ENCODE measurements at places on chromosomes 13 and 19.
A peak's percentile ranks its signal among the peaks of the same experiment; 100 is the strongest.

GRCh38 chr13:47747901-47748300 is 253.2 kb downstream of the SUCLA2 start:
- no peak for DNase-seq

DNA sequence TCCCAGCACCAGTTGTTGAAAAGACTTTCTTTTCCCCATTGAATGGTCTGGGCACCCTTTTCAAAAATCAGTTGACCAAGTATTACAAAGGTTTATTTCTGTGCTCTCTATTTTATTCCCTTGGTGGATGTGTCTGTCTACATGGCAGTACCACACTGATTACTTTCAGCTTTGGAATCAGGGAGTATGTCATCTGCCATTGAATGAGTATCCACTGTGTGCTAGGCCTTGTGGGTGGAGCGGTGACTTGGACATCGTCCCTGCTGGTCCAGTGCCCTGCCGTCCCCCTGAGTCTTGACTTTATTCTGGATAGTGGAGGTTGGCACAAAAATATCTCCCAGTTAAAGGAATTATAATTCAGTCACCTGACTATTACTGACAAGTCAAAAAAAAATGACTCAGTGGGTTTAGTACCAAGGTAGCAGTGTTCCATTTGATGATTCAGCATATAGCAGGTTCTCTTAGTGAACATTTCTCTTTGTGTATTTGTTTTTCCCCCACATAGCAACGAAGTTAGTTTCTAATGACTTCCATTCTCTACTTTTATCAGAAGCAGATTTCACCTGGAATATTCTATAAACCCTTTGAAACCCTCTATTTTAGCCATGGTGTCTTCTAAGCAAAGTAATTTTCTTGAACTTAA is 3.9 kb downstream of the UPF3A start:
- no peak for DNase-seq

- no peak for DNase-seq
Measured at GRCh38 chr13:99738626-99739025, 232.9 kb downstream of the ZIC5 start.

GRCh38 chr19:3413796-3414327 is 47.5 kb downstream of the NFIC start:
- DNase-seq = no peak

DNA sequence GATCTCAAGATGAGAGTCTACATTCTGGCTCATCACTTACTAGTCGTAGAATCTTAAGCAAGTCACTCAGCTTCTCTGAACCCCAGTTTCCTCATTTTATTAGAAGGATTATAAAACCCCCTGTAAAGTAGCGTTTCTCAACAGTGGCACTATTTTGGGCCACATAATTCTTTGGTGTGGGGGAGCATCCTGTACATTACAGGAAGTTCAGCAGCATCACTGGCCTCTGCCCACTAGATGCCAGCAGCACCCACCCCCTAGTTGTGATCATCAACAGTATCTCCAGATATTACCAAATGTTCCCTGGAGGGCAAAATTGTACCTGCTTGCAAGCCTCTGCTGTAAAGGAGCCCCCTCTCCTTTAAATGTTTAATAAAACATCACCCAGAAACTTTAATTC is 22.6 kb downstream of the STARD13 start:
- DNase-seq = no peak

DNA sequence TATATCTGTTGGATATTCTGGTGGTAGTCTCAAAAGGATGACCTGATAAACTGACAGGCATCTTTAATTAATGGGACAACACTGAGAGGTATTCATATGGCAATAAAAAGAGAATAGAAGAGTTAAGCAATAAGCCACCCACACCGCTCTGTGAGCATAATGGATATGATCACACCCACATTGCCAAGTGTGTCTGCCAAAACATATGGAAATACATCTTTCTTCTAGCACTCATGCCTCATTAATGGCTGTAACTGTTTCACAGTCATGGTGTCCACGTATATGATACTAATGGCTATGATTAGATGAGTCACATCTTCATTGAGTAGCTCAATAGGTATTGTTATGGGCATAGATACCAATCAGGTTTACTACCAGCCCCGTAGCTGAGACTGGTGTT is 13.1 kb downstream of the IGFL3 start:
- no peak for DNase-seq

GRCh38 chr13:65917731-65918130 is 1312.4 kb downstream of the PCDH9 start:
- DNase-seq = no peak

DNA sequence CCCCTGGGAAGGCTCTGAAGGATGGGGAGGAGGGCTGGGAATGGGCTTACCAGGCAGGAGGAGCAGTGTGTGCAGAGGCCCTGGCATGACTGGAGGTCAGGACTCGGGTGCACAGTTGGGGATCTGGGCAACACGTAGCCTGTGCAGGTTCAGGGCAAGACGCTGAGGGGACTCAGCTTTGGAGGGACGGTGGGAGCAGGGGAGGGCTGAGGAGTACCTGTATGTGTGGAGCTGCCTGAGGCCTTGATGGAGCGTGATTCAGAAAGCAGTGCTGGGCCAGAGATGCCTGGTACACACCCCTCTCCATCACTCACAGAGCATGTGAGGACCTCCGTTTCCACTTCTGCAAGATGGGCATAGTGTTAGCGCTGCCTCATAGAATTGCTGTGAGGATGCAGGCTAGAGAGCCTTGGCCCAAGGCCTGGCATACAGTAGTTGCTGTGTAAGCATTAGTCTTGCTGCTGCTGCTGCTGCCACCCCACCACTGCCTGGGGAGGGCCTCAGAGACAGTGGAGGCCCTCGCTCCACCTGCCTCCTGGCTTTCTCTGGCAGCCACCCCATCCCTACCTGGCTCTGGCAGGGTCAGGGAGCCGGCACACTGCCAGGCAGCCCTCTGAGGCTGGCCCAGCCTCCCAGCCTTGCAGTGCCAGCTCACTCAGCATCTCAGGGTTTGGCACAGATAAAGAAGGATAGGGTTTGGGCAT is 2.4 kb downstream of the PAK4 start:
- DNase-seq = peak; percentile 51

- no peak for DNase-seq
Measured at GRCh38 chr13:28089065-28089464, 11.3 kb downstream of the FLT3 start.

DNA sequence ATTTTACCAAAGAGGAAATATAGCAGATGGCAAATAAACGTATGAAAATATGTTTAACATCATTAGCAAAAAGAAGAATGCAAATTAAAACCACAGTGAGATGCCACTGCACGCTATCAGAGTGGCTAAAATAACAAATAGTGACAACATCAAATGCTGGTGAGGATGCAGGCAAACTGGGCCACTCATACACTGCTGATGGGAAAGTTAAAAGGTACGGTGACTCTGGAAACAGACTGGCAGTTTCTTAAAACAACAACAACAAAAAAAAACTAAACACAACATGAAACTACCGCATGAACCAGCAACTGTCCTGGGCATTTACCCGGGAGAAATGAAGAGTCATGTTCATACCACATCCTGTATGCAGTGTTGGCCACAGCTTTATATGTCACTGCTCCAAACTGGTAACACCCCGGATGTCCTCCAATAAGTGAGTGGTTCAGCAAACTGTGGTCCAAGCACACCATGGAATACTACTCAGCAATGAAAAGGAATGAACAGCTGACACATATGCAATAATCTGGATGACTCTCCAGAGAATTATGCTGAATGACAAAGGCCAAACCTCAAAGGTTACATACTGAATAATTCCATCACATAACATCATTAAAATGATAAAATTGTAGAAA is 22.3 kb downstream of the EPS15L1 start:
- DNase-seq = no peak

DNA sequence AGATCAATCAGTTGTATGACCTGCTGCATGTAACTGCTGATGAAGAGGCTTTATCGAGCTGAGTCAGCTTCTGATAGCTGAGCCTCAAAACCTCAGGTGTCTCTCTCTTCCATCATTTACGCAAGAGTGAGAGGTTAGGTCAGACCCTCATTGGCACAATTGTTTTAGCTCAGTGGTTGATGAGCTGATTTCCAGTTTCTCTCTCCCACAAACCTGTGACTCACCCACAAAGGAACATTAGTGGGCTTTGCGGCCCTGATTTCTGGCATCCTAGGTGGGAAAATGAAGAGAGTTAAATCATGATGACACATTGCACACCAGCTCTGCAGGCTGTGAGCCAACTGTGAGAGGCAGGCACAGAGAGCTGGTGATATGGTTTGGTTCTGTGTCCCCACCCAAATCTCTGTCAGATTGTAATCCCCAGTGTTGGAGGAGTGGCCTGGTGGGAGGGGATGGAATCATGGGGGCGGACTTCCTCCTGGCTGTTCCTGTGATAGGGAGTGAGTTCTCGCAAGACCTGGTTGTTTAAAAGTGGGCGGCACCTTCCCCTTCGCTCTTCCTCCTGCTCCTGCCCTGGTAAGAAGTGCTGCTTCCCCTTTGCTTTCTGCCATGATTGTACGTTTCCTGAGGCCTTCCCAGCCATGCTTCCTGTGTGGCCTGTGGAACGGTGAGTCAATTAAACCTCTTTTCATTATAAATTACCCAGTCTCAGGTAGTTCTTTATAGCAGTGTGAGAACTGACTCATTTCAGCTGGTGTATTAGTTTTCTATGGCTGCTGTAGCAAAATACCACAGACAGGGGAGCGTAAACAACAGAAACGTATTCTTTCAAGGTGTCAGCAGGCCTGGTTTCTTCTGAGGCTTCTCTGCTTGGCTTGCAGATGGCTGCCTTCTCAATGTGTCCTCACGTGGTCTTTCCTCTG is 33.5 kb upstream of the TMTC4 start:
- no peak for DNase-seq

DNA sequence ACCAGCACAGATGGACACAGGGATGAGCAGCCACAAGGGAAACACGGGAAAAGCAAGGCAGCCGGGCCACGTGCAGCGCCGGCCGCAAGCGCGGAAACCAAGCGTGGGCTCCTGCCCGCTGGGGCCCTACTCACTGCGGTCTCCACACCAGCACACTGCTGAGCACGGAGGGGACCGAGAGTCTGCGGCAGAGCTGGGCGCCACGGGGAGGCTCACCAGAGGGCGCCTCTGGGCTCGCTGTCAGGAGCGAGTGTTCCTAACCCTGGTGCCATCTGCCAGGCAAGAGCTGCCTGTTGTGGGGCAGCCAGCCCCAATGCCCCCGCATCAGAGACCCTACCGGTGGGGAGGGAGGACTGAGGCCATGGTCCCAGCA is 26.5 kb downstream of the MPND start:
- DNase-seq = no peak

GRCh38 chr19:42394751-42395150 is 4.7 kb upstream of the CNFN start:
- DNase-seq = no peak

DNA sequence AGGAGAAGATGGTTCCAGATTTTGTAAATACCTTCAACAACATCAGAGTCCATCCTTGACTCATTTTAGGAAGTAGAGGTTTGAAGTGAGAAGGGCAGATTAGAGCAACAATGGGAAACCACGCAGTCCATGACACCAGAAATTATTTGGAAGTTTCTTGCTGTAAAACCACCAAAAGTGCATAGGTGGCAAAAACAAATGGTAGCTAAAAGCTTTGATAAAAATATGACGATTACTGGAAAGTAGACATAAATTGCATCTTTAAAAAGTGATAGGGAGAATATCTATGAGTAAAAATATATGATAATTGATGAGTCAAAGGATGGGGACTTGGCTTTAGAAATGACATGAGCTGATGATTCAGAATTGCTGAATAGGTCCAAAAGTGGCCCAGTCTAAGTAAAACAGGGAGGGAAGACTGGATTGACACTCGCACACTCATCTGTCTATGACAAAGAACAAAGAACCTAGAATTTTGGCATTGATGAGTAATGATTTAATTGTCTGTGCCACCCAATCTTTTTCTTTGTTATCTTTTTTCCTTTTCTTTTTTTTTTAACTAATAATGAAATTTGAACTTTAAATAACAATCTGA is 472.2 kb downstream of the MYO16 start:
- DNase-seq = no peak

GRCh38 chr19:33171916-33172359 is 22.2 kb upstream of the LRP3 start:
- DNase-seq = no peak

- DNase-seq = no peak
Measured at GRCh38 chr19:16920816-16921529, 32.2 kb downstream of the F2RL3 start.

- no peak for DNase-seq
Measured at GRCh38 chr13:21694831-21695230, 24.0 kb downstream of the FGF9 start.

GRCh38 chr13:41788552-41788951 is 172.4 kb downstream of the VWA8 start:
- DNase-seq = no peak

DNA sequence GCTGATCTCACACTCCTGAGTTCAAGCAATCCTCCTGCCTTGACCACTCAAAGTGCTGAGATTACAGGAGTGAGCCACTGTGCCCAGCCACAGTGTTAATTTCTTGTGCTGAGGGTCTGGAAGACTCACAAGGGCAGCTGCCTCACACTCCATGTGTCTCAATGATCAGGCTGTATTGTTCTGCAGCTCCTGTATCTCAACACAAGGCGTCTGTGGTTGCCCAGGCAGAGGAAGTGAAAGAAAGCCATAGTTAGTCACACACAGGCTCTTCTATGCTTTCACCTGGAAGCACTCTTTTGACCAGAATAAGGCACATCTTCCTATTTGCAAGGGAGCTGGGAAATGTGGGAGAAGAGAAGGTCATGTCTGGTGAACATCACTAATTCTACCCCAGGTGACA is 107.3 kb upstream of the ZNF507 start:
- DNase-seq = no peak

DNA sequence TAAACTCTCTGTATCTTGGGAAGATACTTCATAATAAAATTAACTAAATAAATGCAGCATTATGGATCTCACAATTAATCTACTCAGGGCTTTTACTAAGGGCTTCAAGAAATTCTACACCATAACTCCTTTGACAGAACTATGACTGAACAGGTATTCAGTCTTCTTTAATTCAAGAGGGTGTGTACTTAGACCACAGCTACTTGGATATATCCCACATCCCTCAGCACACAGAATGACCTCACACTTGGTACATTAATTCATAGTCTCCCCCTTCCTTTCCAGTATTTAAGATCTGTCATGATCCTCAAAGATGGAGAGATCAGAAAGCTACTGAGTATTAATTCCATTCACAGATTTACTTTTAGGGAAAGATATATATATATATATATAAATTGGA is 11.6 kb downstream of the DIAPH3 start:
- no peak for DNase-seq

DNA sequence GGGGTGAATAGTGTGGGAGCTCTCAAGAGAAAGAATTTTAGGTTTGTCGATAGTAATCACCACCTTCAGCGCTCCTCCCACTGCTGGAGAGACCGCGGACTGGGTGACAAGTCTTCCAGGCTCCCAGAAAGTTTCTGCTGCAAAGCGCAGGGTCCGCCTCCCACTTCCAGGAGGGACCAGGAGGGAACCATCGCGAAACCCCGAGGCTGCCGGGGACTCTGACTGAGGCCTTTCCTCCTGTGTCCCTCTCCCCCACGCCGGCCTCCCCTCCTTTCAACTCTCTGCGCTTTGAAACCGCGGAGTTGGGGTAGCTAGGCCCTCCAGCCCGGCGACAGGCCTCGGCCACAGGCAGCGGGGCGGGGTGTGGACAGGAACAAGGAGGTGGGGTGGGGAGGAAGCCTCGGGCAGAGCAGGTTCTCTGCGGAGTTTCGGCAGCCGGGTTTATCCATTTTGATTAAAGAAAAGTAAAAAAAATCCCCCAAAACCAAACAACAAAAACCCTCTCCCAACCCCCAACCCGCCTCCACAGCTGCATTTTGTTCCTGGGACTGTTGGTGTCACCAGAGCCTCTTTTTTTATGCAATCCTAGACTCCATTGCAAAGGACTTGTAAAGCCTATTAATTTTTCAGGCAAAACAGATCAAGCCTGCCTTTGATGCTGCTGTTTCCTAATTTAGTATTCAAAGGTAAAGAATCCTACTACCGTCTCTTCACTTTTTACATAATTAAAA is 157.2 kb downstream of the TM9SF2 start:
- peak; percentile 82 for DNase-seq
